ENCODE measurements at places on chromosomes 6 and 20.

GRCh38 chr6:47479140-47479508 lies 1.5 kb downstream of the CD2AP start:
- peaks cover 2% of the 10 kb centered on the region for H3K36me3 ChIP-seq
- peaks cover 60% of the 10 kb centered on the region for H3K4me1 ChIP-seq
- peaks cover 2% of the 10 kb centered on the region for H3K27me3 ChIP-seq
- DNase-seq: no peak
- peak overlapping the region; percentile 96 for H3K27ac ChIP-seq
- H3K4me3 ChIP-seq: peak overlapping the region; percentile 99

DNA sequence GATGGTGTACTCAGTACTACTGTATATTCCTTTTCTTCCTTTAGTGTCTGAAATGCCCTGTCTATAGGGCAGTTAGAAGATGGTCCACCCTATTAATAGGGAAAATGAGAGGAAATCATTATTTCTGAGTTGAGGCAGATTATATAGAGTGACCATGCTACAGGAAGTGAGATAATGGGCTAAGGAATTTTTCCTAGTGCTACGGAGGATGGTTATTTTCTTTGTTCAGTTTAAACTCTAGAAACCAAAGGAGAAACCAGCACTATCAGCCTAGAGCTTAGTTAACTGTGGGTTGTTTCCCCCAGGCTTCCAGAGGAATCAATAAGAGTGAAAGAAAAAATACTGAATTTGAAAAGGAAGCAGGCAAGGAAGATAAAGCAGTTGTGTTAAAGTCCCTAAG lies 474 bp downstream of the TSBP1 start:
- H3K36me3 ChIP-seq: no peaks in the 10 kb centered on the region
- DNase-seq: no peak
- peaks cover 6% of the 10 kb centered on the region for H3K4me1 ChIP-seq

GRCh38 chr6:114939630-114940029 lies 596.8 kb upstream of the HS3ST5 start:
- no peaks in the 10 kb centered on the region for H3K27me3 ChIP-seq
- no peak overlapping the region for H3K27ac ChIP-seq
- H3K36me3 ChIP-seq: no peaks in the 10 kb centered on the region
- no peaks in the 10 kb centered on the region for H3K4me1 ChIP-seq
- H3K4me3 ChIP-seq: no peak overlapping the region
- DNase-seq: no peak

DNA sequence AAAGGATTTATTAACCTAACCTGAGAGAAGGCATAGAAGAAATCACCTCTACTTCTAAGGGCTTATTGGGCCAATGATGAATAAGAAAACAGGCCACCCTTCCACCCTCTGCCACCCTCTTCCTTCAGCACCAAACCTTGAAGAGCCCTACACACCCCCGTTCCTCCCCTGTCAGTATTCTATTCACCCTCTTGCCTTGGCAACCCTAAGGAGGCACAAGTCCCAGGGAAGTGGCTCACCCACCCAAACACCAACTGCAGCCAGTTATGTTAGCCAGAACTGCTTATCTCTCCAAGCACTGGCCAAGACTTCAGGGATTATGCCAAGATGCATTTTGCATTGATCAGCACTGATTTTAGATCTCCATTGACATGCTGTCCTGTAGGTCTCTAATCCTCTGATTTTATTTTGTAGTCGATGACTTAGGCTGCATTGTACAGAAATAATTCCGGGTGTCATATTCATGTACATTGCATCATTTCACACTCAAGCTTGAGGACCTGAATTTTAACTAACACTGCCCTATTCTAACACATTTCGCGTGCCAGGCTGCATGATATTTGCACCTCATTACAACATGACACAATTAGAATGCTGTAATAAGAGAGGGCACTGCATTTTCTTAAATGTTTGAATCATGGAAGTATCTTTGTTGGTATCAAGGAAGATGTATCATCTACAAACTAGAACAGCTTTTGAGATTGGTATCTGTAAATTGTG lies 15.7 kb downstream of the CNKSR3 start:
- H3K36me3 ChIP-seq: no peaks in the 10 kb centered on the region
- peaks cover 3% of the 10 kb centered on the region for H3K27me3 ChIP-seq
- no peak overlapping the region for H3K27ac ChIP-seq
- H3K4me3 ChIP-seq: no peak overlapping the region
- DNase-seq: no peak

- H3K4me3 ChIP-seq: no peak overlapping the region
- H3K4me1 ChIP-seq: peaks cover 6% of the 10 kb centered on the region
- H3K36me3 ChIP-seq: no peaks in the 10 kb centered on the region
- H3K27me3 ChIP-seq: peaks cover 2% of the 10 kb centered on the region
- DNase-seq: no peak
Measured at GRCh38 chr6:110491644-110492317, 15.4 kb upstream of the SLC22A16 start.

DNA sequence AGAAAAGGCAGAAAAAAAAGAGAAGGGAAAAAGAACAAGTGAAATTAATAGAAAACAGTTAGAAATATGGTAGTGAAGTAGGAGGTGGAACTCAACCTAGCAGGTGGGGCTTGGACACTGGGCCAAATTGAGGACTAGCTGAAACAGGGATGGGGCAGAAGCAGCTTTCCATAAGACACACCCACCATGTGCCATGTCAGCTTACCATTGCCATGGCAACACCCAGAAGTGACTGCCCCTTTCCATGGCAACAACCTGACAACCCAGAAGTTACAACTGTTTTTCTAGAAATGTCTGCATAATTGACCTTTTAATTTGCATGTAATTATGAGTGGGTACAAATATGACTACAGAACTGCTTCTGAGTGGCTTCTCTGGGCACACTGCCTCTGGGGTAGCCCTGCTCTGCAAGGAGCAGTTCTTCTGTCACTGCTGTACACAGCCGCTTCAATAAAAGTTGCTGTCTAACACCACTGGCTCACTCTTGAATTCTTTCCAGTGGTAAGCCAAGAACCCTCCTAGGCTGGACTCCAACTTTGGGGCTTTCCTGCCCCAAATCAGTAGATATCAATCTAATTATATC lies 35.9 kb upstream of the SLC24A3 start:
- no peak overlapping the region for H3K4me3 ChIP-seq
- H3K27me3 ChIP-seq: no peaks in the 10 kb centered on the region
- no peak for DNase-seq

GRCh38 chr6:26569433-26569764 lies 27.4 kb upstream of the ABT1 start:
- H3K4me3 ChIP-seq: peak overlapping the region; percentile 93
- H3K27ac ChIP-seq: no peak overlapping the region
- peaks cover 2% of the 10 kb centered on the region for H3K36me3 ChIP-seq
- H3K4me1 ChIP-seq: peaks cover 47% of the 10 kb centered on the region
- DNase-seq: no peak
- H3K27me3 ChIP-seq: peaks cover 5% of the 10 kb centered on the region

DNA sequence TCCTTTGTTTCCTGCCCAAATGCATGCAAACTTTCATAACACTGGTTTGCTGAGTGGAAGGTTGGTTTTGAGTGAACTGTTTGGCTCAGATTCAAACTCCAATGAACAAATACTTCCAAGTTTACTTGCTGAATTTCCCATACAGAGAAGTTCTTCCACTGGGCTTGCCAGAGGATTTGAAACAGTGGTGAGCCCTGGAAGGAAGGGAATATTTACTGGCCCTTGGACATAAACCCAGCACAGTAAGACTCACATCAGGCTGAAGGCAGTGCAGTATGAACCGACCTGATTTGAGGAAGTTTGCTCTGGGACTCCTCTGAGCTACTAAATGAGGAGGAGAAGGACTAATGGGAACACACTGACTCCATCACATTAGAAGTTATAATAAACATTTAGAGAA lies 3.8 kb downstream of the TRAF3IP2 start:
- H3K4me3 ChIP-seq: no peak overlapping the region
- no peak overlapping the region for H3K27ac ChIP-seq
- DNase-seq: no peak
- peaks cover 55% of the 10 kb centered on the region for H3K4me1 ChIP-seq
- H3K27me3 ChIP-seq: no peaks in the 10 kb centered on the region

DNA sequence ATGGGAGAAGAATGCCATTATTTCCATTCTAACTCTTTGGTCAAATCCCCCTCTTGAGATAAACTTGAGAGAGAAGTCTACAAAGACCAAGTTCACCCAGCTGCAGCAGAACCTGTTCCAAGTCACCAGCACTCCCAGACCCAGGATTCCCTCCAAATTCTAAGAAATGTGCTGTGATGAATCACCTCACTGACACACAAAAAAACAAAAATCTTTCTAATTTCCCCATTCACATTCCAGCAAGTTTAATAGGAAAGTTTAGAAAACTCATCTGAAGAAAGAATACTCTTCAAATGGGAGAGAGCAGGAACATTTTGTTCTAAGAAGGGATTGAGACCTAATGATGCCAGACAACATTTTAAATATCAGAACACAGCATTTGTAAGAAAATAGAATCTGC lies 213.6 kb upstream of the PLCB4 start:
- no peaks in the 10 kb centered on the region for H3K4me1 ChIP-seq
- no peak overlapping the region for H3K4me3 ChIP-seq
- no peak for DNase-seq
- no peaks in the 10 kb centered on the region for H3K27me3 ChIP-seq
- no peak overlapping the region for H3K27ac ChIP-seq
- H3K36me3 ChIP-seq: no peaks in the 10 kb centered on the region

DNA sequence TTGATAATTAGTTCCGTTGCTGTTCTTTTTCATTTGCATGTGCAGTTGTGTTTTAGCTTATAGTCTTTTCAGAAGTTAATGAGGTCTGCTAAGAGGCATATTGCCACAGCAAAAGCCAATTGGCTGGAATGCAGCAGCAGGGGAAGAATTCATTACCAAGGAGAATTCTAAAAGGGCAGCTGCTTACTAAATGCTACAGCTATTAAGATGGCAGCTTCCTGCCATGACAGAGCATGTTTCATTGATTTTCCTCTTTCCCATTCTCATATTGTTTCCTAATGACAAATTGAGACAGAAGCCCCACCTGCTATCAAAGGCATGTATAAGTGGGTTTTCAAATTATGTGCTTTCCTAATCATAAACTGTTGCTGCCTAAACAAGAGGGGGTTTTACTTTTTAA lies 66.6 kb downstream of the CLVS2 start:
- no peaks in the 10 kb centered on the region for H3K27me3 ChIP-seq
- peaks cover 12% of the 10 kb centered on the region for H3K4me1 ChIP-seq
- H3K4me3 ChIP-seq: no peak overlapping the region

DNA sequence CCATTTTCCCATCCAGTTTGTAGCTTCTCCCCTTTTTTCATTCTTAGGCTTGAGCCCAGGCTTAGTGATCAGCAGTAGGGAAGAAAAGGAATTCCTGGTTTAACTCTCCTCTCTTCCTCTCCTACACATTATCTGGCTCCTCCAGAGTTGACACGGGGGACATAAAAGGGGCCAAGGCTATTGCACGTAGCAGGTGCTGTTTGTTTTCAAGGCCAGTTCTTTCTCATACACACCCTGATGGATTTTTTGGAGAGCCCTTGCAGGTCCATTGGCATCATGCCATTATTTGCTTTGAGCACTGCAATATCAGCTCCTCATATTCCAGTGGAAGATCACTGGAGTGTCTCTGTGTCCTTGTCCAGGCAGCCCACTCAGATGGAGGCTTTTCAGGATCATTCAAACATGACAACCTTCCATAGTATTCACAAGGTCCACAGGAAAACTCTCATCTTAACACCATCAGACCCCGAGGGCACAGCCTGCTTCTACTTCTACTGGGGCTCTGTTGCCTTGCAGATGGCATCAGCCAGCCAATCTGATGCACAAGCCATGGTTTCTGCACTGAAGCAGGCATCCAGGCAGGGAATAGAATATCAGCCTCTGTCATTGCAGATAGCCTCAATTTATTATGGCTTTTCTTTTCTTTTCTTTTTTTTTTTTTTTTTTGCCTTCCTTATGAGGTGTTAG lies 18.8 kb downstream of the PLCB4 start:
- H3K4me3 ChIP-seq: no peak overlapping the region
- no peak overlapping the region for H3K27ac ChIP-seq
- no peaks in the 10 kb centered on the region for H3K36me3 ChIP-seq
- no peaks in the 10 kb centered on the region for H3K27me3 ChIP-seq
- no peaks in the 10 kb centered on the region for H3K4me1 ChIP-seq

- DNase-seq: no peak
- H3K27ac ChIP-seq: no peak overlapping the region
- H3K4me3 ChIP-seq: no peak overlapping the region
- H3K27me3 ChIP-seq: no peaks in the 10 kb centered on the region
Measured at GRCh38 chr6:10569392-10570127, 48.4 kb downstream of the GCNT2 start.

GRCh38 chr6:75147512-75147911 lies 58.3 kb downstream of the COL12A1 start:
- H3K4me1 ChIP-seq: no peaks in the 10 kb centered on the region
- H3K36me3 ChIP-seq: no peaks in the 10 kb centered on the region
- no peak for DNase-seq

DNA sequence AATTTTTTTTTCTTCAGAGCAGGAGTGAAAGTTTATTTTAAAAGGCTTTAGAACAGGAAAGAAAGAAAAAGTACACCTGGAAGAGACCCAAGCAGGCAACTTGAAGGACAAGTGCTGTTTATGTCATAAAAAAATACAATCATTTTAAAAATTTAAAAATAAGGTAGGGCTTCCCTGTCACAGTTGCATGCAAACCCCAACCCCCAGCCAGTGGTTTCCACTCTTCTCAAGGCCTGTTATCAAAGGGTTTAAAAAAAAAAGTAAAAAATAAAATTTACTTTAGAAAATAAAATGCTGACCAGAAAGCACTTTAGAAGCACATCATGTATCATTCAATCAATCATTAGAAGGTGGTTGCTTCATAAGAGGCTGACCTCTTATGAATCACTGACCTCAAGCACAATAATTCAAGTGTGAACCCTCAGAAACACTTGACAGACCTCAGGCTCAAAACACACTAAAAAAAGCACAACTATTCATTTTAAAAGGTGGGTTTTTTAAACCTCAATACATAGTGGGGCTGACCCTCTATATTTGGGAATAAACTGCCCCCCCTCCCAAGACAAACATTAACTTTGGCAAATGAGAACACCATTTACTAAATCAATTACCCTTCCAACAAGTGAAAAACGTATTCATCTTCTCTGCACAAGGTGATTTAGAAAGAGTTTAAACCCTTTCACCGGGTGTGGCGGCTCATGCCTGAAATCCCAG lies 15.6 kb downstream of the ILRUN start:
- no peak for DNase-seq
- H3K27me3 ChIP-seq: no peaks in the 10 kb centered on the region
- peaks cover 7% of the 10 kb centered on the region for H3K36me3 ChIP-seq
- H3K4me1 ChIP-seq: peaks cover 5% of the 10 kb centered on the region
